ENCODE measurements at places on chromosomes 11 and 22. TPM values are rescaled to one million over a fixed set of nuclear protein-coding genes. Genes with fewer than 3 reads are reported as not detected.

GRCh38 chr11:8809939-8810539 lies 101.0 kb upstream of the AKIP1 start:
- peak; percentile 75 for DNase-seq

RAG1 gene
- not detected for total RNA-seq

DNA sequence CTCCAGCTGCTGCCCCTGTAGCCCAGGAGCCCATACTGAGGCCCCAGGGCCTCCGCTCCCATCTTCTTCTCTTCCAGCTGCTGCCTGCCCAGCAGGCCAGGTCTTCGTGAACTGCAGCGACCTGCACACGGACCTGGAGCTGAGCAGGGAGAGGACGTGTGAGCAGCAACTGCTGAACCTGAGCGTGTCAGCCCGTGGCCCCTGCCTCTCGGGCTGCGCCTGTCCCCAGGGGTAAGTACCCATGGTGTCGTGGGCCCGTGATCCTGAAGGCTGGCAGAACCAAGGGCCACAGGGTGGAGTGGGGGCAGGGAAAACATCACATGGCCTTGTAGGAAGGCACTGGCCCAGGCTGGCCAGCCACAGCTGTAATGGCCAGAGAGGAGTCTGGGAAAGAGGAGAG lies 31.2 kb downstream of the OTOG start:
- no peak for DNase-seq

POU2AF1 gene
- total RNA-seq = 0.11 TPM

GRCh38 chr11:44877571-44878497 lies 72.8 kb downstream of the TP53I11 start:
- no peak for DNase-seq

ZC3H12C gene
- 5.3 TPM for total RNA-seq

TRIM49 gene
- total RNA-seq = not detected

GRCh38 chr11:119094816-119095065 lies 6.9 kb downstream of the DPAGT1 start:
- peak; percentile 93 for DNase-seq

GRCh38 chr22:41913842-41914534 lies 886 bp downstream of the SHISA8 start:
- DNase-seq = peak; percentile 18

DNA sequence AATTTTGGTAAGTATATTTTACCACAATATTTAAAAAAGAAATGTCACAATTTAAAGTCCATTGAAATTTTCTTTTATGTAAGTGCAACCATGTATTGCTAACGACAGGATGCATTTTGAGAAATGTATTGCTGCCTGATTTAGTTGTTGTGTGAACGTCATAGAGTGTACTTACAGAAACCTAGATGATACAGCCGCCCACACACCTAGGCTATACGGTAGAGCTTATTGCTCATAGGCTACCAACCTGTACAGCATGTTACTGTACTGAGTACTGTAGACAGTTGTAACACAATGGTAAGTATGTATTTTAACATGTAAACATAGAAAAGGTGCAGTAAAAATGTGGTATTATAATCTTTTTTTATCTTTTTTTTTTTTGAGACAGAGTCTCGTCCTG lies 48.1 kb downstream of the CBL start:
- DNase-seq = no peak
